ENCODE measurements at places on chromosomes 5 and 9.
A peak's percentile ranks its signal among the peaks of the same experiment; 100 is the strongest.

DNA sequence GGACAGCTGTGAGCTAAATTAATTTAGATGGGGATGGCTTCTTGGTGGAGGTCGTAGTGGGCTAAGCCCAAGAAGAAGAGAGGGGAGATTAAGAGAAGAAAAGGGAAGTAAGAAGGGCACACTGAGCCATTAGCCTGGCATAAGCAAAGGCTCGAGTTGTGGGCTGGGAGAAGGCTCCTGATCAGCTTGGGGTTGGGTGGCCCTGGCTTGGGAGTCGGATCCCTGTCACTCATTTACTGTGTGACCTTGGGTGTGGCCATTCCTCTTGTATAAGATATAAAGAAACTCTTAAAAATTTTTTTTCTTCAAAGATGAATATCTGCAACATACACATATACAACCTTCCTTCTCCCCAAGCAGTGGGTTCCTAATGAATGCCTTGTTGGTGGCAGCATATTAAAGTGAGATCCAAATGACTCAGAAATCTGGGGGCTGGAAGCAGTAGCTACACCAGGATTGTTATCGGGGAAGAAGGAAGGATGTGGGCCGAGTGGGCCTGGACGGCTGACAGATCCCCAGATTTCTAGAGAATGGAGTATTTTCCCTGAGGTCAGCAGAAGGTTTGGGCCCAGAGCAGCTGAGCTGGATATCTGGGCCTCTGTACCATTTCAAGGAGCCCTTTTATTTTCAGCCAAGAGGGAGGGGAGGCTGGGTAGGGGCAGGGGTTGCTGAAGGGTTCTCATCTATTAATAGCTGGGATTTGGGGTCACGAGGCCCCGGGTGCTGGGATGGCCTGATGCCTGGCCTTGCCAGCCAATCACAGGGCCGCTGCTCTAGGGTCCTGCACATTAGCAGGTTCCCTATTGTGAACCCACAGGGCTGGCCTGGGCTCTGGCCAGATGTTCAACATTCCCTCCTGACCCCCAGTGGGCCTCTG lies 52.1 kb downstream of the PPARGC1B start:
- peak; percentile 69 for DNase-seq

GRCh38 chr5:54518818-54519508 lies 1.4 kb downstream of the SNX18 start:
- DNase-seq: no peak

GRCh38 chr5:126681970-126682369 lies 81.2 kb downstream of the PHAX start:
- DNase-seq: no peak

DNA sequence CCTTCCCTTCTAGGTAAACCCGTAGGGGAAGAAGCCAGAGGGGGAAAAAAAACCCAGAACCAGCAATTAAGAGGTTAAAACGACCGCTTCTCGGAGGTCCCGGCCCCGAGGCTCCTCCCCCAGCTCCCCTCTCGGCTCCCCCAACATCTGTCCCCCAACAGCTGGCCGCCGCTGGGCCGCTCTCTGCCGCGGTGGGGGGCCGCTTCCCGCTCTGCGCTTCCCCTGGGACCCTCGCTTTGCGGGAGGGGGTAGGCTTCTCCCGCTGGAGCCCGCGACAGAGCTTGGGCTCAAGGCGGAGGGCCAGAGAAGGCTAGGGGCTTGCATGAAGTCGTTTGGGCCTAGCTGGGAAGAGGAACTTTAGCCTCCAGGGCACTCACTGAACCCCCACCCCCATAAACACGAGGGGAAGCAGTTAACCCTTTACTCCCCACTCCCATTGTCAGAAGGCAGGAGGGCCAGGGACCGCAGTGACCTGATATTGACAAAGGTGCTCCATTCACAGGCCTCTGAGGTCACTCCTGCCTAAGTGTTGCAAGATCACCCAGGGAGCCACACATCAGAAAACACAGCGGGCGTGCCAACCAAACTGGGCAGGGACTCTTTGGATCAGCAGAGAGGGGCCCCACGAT lies 7.5 kb downstream of the LHX6 start:
- no peak for DNase-seq

DNA sequence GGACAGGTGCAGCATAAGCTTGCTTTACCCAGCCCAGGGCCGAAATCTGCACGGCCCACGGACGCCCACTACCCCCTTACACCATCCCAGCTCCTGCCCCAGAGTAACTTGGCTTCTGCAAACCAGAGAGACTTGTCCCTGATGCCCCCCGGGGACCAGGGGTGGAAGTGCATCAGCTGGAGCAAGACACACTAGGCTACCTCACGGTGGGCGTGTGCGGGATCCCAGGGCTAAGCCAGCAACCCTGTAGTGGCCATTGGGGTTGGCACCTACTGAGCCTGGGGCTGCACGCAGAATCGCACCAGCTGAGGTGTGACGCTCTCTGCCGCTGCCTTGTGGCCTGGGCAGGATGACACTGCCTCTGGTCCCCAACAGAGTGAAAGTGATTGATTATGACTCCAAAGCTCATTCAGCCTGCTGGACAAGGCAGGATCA lies 6.1 kb upstream of the ZNF79 start:
- DNase-seq: no peak

DNA sequence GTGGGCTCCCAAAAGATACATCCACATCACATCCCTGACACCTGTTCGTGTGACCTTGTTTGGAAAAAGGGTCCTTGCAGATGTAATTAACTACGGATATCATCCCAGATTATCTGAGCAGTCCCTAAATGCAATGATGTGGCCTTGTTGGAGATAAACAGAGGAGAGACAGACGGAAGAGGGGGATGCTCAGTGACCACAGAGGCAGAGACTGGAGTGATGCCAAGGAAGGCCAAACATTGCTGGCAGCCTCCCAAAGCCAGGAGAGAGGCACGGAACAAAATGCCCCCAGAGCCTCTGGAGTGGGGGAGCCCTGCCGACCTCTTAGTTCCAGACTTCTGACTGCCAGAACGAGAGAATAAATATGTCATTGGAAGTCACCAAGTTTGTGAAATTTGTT lies 15.0 kb upstream of the VAV2 start:
- DNase-seq: no peak

GRCh38 chr5:98314292-98314691 lies 459.2 kb upstream of the RGMB start:
- DNase-seq: no peak

GRCh38 chr5:77953374-77953773 lies 177.2 kb upstream of the TBCA start:
- DNase-seq: no peak

Measured in colonic mucosa (tissue), 4 donors.